ENCODE measurements at places on chromosomes 16 and 17.

GRCh38 chr17:82664276-82664575 lies 16.0 kb upstream of the WDR45B start:
- no peak for DNase-seq

- DNase-seq, result no peak
Observed at GRCh38 chr16:74283716-74284115, 12.9 kb upstream of the PSMD7 start.

GRCh38 chr16:85235991-85236817 lies 123.9 kb upstream of the CIBAR2 start:
- no peak for DNase-seq

- DNase-seq, result peak; percentile 91
Observed at GRCh38 chr16:50038756-50039529, 13.9 kb downstream of the CNEP1R1 start.

GRCh38 chr16:70665806-70666735 lies 19.7 kb downstream of the IL34 start:
- DNase-seq, result no peak

DNA sequence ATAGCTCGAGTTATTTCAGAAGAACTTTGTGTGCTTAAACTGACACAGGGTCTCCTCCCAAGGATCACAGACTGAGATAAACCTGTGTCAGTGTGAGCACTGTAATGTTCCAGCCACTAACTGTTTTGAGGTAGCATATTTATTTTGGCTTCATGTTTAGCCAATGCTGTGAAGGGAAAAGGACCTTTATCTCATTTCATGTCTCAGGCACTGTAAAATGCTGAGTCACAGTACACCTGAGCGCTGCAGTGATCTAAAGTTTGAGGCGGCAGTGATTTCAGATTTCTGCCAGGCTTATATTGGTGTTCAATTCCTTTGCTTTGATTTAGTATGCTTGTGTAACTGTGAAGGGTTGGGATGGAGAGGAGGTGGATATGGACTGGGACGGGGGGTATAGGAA lies 3.1 kb upstream of the DNAJA2 start:
- no peak for DNase-seq

DNA sequence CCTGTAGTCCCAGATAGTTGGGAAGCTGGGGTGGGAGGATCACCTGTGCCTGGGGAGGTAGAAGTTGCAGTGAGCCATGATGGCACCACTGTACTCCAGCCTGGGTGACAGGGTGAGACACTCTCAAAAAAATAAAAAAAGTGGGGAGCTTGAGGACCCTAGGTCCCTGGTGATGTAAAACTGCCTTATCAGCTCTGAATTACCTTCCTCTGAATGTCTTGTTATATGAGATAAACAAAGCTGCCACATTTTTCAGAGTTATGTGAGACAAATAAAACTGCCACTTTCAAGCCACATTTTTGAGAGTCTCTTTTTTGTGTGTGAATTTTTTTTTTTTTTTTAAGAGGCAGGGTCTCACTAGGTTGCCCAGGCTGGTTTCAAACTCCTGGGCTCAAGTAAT lies 32.0 kb upstream of the B4GALNT2 start:
- DNase-seq, result no peak

DNA sequence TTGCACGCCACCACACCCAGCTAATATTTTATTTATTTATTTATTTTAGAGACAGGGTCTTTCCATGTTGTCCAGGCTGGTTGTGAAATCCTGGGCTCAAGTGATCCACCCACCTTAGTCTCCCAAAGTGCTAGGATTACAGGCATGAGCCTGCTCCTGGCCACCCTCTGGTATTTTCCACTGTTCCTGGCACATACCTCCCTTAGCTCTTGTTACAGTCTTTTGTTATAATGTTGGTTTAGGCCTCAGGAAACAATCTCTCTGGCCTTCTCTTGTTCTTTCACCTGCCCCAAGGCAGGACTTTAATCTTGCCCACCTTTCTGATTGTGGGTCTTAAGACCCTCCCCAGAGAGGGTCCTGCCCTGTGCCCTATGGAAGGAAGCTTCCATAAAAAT lies 3.6 kb upstream of the CYTH1 start:
- DNase-seq, result no peak

DNA sequence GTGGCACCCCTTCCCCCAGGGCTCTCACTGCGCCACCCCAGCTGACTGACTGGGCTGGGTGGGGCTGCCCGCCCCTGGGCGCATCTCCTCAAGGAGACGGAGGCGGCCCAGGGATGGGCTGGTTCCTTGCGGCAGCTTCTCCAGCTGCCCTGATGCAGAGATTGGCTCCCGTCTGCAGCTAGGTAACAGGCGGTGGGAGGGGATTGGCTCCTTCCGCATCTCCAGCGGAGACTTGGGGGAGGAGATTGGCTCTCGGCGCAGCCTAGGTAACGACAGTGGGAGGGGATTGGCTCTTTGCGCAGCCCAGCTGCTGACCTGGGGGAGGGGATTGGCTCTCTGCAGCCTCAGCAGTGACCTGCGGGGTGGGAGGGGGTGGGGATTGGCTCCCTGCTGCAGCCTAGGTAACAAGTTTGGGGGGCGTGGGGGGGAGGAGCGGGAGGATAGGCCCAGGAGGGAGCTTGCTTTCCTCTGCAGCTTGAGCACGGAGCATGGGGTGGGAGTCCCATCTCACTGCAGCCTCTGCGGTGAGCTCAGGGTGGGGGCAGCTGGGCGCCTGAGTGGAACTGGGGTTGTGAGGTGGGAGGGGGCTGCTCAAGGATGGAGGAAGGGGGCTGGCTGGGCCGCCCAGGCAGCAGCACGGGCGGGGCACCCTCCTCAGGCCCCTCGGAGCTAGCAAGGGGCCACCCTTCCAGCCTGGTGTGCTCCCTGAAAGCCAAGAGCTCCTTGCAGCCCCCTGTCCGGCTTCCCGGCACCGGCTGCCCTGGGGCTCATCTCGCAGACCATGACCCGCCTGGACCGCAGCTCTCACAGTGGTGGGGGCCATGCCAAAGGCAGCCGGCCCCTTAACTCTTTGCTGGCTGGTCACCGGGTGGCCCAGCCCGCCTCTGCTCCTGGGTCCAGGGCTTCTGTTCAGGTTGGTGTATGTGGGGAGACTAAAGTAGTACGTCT lies 6.4 kb downstream of the NFE2L1 start:
- no peak for DNase-seq

- DNase-seq, result no peak
Observed at GRCh38 chr17:79011451-79012147, 2.0 kb upstream of the CANT1 start.

- DNase-seq, result no peak
Observed at GRCh38 chr16:69111876-69112230, 6.4 kb downstream of the HAS3 start.
